ENCODE measurements at places on chromosomes 3 and 15.

GRCh38 chr15:62138124-62138523 is 27.0 kb downstream of the C2CD4B start:
- peak; percentile 79 for DNase-seq

- no peak for DNase-seq
Measured at GRCh38 chr15:71228403-71228802, 113.1 kb downstream of the THSD4 start.

DNA sequence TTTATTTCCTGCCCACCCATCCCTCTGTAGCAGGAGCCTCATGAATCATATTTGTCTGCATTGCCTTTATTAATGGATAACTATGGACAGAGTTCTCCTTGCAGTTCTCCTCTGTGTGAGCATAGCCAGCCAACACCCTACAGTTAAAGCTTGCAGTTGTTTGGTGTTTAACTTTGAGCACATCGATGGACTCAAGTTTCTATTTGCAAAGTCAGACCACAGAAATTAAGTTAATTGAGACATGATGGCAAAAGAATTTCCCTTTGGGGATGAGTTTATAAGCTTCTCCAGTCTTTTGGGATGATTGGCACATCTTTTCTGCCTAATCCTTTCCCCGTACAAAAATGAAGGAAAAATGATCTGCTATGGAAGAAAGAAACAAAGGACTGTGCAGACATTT is 398.9 kb upstream of the THBS1 start:
- DNase-seq: no peak

DNA sequence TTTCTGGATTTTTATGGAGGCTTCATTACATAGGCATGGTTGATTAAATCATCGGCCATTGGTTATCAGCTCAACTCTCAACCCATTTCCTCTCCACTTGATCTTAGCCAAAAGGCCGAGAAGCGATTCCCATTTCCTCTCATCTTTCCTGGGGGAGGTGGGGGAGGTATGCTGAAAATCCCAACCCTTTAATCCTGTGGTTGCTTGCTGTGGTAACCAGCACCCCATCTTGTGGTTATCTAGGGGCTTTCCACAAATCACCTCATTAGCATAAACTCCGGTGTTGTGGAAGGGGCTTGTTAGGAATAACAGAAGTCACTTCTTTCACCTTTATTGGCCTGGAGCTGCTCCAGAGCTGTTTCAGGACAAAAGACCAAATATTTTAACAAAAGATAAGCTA is 20.9 kb downstream of the PDE8A start:
- DNase-seq: no peak
